ENCODE measurements at places on chromosomes 7 and 10.

DNA sequence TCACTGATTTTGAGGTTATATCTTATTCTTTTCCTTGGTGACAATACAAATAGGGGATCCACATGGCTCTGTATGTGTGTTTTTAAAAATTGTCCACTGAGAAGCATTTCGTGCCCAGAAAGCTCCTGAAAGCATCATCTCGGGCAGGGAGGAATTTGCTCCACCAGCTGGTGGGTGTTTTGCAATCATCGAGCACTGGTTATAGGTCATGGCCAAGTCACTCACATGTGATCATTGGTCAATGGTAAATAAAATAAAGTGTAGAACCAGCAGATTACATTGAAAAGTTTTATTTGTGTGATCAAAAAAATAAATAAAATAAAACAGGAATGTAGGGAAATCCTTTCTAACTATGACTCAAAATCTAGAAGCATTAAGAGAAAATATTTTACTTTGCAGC lies 23.0 kb upstream of the SNX13 start:
- no peak for DNase-seq

- no peak for DNase-seq
Measured at GRCh38 chr7:150586068-150586784, 19.0 kb downstream of the GIMAP4 start.

- DNase-seq: no peak
Measured at GRCh38 chr10:4017336-4017735, 232.3 kb upstream of the KLF6 start.

DNA sequence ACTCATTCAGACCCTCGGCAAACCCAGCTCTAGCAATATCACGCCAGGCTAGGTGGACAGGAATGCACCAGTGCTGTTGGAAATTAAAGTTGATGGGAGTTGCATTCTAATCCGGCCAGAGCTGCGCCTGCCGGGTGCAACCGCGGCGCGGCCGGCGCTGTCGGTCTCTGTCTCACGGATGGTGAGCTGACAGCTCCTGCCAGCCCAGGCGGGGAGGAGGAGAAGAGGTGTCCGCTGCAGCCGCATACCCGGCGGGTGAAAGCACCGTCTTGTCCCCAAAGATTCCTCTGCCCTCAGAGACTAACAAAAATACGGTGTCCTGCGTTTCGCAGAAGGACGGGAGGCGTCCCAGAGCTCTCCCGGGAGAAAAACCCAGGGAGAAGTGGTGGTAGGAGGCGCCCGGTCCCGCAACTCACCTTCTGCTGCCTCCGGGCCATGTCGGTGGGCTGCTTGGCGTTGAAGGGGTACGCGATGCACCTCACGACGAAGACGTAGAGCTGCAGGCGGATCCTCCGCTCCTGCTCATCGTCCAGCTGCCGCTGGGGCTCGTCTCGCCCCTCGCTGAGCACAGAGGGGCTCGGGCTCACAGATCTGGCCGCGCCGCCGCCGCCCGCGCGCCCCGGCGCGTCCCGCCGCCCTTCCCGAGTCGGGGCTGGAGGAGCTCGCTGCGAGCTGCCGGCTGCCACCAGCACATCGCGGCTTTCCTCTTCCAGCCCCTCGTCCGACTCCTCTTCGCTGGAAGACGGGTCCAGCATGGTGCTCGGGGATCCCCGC lies 490 bp downstream of the CADPS2 start:
- peak; percentile 75 for DNase-seq

DNA sequence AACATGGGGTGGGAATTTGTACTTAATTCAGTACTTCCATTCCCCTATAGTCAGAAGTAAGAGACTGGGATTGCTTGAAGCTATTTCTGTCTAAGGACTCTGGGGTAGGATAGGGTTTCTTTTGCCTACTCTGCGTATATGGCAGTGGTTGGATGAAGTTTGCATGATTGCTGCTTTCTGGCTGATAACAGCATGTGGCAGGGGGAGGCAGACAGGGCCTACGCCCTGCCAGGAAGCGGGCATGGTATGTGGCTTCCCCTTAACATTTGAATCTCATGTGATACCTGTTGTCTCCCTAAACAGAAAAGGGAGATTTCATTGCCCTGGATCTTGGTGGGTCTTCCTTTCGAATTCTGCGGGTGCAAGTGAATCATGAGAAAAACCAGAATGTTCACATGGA lies 57.1 kb downstream of the TACR2 start:
- DNase-seq: no peak

GRCh38 chr7:69426705-69427104 lies 171.6 kb upstream of the AUTS2 start:
- DNase-seq: no peak

- no peak for DNase-seq
Measured at GRCh38 chr7:30965372-30965771, 1.6 kb downstream of the GHRHR start.

GRCh38 chr10:35224045-35224740 lies 97.5 kb downstream of the CREM start:
- no peak for DNase-seq

- no peak for DNase-seq
Measured at GRCh38 chr7:142110638-142111037, 880 bp upstream of the MGAM2 start.

DNA sequence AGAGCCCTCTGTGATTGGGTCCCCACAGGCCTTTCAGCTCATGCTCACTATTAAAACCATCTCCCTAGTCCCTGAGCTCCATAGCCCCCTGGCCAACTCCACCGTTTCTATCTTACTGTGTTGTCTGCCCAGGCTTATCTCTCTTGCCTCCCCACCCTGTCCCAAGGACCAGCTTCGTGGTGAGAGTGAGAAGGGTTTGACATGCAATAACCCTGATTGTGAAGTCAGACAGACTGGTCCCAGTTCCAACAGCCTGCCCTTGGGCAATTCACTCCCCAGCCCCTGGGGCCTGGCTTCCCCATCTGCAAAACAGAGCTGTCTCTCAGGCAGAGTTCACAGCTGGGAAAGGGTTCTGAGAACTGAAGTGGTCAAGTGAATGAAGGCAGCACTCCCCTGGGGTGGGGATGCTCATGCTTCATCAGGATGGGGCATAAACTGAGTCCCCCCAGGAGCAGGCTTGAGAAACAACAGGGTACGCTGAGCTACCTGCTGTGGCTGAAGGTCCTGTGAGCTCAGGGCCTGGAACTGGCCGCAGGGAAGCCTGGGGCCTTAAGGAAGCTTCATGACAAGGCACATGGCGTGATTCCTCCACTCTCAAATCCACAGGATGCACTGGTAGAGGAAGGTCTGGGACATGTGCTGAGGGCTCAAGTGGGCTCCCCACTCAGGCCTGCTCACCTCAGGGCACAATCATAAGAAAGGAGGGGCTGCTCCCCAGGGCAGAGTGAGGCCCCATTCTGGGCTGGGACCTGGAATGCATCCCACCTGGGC lies 1.8 kb upstream of the PPIF start:
- peak; percentile 44 for DNase-seq

GRCh38 chr10:132138596-132138995 lies 48.2 kb upstream of the DPYSL4 start:
- DNase-seq: no peak

DNA sequence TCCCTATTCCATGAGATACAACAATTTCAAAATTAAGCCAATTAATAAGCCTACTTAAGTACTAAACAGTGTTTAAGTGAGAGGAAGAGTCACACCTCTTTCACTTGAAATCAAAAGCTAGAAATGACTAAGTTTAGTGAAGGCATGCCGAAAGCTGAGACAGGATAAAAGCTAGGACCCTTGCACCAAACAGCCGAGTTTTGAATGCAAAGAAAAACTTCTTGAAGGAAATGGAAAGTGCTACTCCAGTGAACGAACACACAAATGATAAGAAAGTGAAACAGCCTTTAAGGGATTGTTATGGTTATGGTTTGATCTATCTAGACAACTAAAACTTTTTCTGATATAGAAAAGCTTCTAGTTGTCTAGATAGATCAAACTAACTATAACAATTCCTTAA lies 135.4 kb upstream of the KMT2E start:
- no peak for DNase-seq

DNA sequence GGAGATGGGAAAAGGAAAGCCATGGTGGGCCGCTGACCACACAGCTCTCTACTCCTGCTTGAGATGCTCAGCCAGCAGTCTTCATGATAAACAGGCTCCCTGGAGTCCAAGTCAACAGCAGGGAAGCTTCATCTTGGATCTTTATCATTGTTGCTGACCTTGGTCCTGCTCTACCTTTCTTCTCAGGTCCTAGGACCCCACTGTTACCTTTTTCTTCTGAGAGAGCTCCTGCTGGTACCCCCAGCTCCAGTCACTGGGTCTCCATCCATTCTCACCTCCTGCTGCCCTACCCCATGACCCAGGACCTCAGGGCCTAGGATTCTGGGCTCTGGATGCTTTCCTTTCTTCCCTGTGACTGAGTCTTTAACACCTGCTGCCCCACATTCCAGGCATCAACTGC lies 5.2 kb upstream of the CRTAC1 start:
- no peak for DNase-seq

- no peak for DNase-seq
Measured at GRCh38 chr10:120188950-120189349, 268.1 kb upstream of the PLPP4 start.

DNA sequence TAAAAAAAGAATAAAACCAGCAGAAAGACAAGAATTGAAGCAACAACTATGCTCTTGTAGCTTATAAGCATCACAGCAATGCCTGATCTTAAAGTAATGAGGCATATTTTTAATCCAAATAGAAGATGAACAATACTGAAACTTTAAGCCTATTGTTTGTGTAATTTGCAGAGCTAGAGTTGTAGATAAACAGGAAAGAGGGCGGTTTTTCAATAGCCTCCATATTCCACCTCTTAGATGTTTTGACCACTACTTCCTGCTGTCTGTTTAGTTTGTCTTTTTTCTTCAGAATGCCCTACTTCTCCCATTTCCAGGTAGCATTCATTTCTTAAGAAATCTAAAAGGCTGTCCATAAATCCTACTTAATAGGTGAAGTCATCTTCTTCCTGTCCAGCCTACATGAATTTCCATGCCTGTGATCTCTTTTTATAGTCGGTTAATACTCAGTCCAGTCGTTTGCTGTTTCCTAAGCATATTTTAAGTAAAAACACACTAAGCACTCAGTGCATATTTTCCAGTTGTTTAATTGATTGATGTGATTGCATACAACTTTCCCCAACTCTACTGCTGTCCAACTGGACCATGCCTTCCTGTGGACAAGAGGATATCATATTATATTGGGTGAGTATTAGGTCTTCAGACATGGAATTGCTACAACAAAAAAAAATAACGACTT lies 308.1 kb downstream of the TFEC start:
- DNase-seq: no peak

DNA sequence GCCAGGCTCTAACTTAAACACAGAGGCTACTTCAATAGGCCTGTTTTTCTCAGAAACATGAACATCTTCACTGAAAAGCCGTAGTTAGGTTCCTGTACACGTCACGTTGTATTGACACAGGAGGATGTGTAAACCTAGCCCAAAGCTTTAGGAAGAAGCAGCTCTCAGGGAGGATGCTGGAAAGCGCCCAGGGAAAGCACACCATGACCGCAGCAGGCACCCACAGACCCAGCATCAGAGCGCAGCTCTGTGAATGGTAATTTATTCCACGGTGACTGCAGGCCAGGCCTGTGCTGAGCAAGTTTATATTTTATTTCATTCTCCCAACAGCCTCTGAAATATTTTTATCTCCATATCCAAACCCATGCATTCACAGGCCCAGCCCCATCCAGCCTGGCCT lies 51.1 kb downstream of the ASB13 start:
- DNase-seq: no peak

GRCh38 chr10:105834261-105835059 lies 1193.4 kb downstream of the SORCS3 start:
- no peak for DNase-seq

- no peak for DNase-seq
Measured at GRCh38 chr7:123666492-123666891, 10.8 kb downstream of the LMOD2 start.

GRCh38 chr7:42093349-42093905 lies 143.6 kb downstream of the GLI3 start:
- DNase-seq: no peak

GRCh38 chr7:74343281-74344131 lies 54.3 kb downstream of the CLIP2 start:
- no peak for DNase-seq

GRCh38 chr10:110643653-110644597 lies at the start of gene RBM20:
RBM20 (plus strand) TSS chr10:110644336; CDS start chr10:110644455, 119 bp downstream.
- DNase-seq: peak; percentile 78

DNA sequence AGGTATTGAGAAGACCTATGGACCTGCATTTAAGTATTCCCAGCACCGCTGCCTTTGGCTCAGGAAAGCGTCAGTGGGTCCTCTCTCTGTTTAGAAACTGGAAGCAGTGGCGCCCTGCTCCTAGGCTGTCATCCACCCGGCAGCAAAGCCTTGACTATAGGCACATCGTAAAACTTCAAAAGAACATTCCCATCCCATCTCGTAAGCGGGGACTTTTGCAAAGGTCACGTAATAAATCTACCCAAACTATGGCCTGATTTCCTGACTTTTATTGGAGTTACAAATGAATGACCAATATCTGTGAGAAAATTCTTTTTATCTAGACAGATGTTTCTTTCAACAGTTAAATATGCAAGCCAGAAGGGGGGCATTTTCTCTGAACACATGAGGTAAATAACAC lies 115.8 kb upstream of the TCERG1L start:
- no peak for DNase-seq

- no peak for DNase-seq
Measured at GRCh38 chr10:89301721-89302445, at the start of gene IFIT2. IFIT2 (plus strand) TSS chr10:89302046; CDS start chr10:89302124, 78 bp downstream.

GRCh38 chr10:91587710-91588638 lies 44.9 kb downstream of the PPP1R3C start:
- no peak for DNase-seq

DNA sequence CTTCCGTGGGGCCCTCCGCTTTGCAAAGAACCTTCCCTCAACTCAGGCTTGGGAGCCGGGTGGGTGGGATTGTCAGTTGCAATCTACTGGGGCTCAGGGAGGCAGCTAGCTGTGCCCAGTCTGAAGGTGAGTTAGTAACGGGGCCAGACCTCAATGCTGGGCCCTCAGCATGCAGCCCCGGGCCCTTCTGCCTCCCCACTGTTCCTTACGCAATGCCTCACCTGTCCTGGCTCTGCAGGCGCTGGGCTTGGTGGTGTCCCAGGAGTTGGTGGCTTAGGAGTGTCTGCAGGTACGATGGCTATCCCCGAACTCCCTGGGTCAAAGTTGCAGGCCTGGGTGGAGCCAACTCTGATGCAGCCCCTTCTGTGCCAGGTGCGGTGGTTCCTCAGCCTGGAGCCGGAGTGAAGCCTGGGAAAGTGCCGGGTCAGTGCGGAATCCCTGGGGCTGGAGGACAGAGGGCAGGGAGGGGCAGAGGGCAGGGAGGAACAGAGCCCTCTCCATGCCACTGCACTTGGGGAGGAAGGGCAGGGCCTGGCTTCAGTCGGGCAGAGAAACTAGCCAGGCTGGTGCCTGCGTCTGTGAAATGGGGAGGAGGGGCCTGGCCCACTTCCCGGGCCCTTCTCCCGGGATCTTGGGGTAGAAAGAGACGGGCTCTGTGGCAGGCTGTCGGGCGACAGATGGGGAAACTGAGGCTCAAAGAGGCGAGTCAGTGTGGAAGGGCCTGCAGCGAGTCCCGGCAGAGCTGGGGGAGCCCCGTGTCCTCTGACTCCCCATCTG lies 15.0 kb downstream of the ELN start:
- no peak for DNase-seq

GRCh38 chr10:91643700-91644099 lies 10.8 kb upstream of the PPP1R3C start:
- DNase-seq: no peak

All from ecto neural progenitor cell (in vitro differentiated cells).